ENCODE measurements at places on chromosomes 5 and 9.

DNA sequence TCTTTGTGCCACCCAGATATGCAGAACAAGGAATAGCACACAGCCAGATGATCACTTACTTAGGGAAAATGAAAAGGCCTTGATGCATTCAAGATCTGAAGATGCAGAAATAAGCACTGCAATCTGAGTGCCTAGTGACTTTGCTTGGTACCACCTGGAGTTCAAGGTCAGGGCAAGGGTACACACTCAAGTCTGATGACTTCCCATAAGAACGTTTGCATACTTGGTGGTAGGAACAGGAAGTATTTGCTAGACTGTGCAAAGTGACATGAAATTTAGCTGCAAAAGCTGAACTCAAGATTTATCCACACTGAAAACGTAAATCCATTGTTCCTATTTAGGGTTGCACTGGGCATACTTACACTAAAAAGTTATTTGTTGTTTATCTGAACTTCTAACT lies 177.1 kb downstream of the PIK3R1 start:
- DNase-seq, result no peak

- no peak for DNase-seq
These were observed 98.1 kb upstream of the ALDH1B1 start for GRCh38 chr9:38294220-38294960.

- no peak for DNase-seq
These were observed 567.4 kb downstream of the CCDC171 start for GRCh38 chr9:16120231-16120641.

DNA sequence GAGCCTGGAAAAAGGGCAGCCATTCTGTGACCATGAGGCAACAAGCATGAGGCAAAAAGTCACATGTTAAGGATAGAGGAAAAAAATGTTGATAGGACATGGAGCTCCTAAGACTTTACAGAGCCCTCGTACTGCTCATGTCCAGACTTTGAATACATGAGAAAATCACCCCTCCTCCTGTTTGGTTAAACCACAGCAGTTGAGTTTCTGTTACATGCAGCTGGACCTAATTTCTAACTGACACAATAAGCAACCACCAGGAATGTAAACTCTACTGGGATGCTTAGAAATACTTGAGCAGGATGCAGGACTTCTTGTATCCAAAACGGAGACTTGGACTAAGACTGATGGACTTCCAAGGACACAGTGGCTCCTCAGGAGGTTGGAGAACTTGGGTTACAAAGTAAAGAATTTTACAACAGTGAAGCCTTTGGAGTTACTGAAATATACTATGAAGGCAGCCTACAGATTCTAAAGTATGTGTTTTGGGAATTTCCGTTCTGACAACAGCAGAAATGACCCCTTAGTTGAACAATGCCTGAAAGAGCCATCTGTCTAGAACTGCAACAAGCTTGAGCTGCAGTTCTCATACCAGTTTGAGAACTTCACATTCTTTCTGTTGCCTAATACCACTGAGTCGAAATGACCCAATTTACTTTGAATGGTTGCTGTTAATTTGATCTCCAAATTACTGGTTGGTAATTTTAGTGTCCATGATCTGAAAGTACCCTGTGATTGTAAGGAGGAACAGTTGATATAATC lies 268.9 kb downstream of the PIK3R1 start:
- DNase-seq, result no peak

- DNase-seq, result no peak
These were observed 64.4 kb downstream of the MAP1B start for GRCh38 chr5:72171667-72172066.

GRCh38 chr5:33311893-33312292 lies 128.9 kb upstream of the TARS1 start:
- no peak for DNase-seq

- DNase-seq, result no peak
These were observed 57.2 kb upstream of the LRRTM2 start for GRCh38 chr5:138932171-138932810.

GRCh38 chr9:86353655-86354010 lies 577 bp downstream of the TUT7 start:
- peak; percentile 39 for DNase-seq

DNA sequence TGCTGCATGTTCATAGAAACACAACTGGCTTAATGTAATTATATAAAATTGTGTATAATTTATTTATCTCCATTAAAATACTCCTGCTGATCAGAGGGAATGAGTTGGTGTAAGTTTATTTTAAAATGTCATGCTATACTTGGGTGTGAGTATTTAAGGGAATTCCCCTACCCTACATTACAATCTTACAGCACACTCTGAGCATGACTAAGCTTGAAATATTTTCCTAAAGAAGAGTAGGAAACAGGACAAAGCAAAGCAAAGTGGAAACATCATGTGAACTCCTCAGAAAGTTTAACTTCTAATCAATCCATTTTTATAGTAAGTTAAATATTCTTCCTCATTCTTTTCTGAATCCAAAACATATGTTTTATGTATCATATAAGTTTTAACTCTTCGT lies 1271.3 kb downstream of the EFNA5 start:
- DNase-seq, result no peak

GRCh38 chr5:122180146-122180712 lies 50.9 kb downstream of the ZNF474 start:
- DNase-seq, result no peak

- DNase-seq, result no peak
These were observed 249.2 kb upstream of the EFNA5 start for GRCh38 chr5:107919969-107920368.

DNA sequence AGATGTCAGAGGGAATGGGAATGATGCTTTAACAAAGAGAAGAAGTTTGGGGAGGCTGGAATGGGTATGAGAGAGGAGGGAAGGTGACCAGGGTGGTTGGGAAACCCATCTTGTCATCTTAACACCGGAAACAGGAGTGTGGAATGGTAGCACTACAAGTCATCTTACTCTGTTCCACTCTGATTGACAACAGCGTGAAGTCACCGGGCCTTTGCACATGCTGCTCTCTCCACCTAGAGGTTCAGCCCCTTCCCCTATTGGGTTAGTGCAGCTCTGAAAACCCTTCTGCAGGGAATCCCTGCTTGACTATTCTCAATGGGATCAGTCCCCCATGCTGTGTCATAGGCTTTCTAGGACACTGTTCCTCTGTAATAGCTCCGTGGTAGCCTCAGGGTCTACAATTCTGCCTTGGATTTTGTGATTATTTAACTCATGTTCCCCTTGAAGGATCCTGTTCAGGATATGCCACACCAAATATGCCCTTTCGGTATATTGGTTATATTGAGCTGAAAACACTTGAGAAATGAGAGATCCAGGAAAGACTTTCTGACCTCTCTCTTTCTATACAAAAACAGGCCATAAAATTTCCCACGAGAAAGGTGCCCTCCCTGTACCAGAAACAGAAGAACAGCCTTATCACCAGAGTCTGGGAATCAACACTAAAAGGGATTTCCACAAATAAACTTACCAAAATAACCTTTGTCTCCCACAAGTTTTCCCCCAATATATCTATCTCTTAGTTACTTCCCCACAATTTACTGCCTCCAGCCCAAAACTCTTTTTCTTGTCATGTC lies 86.3 kb downstream of the TLE1 start:
- DNase-seq, result no peak

- DNase-seq, result no peak
These were observed 68.8 kb downstream of the FEM1C start for GRCh38 chr5:115475788-115476187.

DNA sequence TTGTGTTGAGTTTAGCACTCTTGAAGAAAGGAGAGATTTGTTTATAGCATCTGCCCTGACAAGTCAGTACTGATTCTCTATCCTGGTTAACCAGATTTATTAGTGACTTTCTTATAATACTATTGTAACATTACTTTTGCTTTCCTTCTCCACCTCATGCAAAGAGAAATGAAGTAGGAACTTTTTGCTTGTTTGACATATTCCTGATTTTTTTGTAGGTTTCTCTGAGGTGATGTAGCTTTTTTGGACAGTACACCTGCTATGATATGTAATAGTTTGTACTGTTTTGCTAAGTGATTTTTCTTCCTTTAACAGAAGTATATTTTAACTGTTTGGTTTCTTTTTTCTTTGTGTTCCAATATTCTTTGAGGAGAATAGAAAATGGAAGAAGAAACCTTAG lies 117.7 kb downstream of the ZCCHC7 start:
- DNase-seq, result no peak

DNA sequence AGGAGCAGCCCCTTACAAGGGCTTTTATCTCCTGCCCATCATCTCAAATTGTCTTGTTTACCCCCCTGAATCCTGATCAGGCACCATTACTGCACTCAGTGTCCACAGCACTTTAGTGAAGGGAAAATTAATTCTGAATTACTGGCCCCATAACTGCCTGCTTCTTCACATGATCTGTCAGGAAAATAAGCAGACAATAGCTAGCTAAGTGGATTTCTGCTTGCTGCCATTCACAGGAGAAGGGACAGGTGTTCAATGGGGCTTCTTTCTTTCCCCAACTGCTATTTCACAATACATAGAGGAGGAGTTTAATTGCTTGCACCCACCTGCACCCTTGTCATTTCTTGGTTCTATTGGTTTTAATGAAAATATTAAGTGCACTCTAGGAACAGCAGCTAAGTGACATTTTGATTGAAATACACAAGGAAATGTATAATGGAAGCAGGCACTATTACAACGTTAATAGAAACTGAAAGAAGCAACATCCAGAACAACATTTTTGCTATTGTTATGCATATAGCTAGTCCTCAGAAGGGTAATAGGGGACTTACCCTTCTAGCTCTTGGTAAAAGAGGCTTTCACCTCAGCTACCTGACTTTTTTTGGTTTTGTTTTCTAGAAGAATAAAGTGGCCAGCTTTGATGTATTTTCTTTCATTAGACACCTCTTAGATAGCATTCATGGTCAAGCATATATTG lies 599.3 kb upstream of the TLE4 start:
- DNase-seq, result no peak

DNA sequence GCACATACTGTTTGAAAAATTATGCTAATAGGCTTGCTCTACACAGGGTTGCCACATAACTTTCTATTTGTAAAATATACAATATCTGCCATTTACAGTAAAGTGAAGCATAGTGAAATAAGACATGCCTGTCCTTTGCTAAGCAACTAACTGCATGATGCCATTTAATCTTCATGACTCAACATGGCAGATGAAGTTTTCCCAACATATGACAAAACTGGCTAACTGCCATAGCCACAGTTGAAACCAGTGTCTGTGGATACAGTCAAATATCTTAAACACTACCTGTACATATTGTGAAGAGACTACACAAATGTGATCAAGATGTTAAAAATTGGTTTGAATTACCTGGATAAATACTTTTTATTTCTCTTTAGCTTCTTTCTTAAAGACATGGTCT lies 3.1 kb upstream of the DMAC1 start:
- no peak for DNase-seq

GRCh38 chr5:142319105-142319504 lies 5.7 kb downstream of the SPRY4 start:
- no peak for DNase-seq

- DNase-seq, result no peak
These were observed 30.3 kb downstream of the SLC25A46 start for GRCh38 chr5:110769000-110769681.

All from Right ventricle myocardium superior (tissue), 1 donor.